SJSA1 (cell line): ENCODE measurements at places on chromosomes 5 and 9. TPM values are rescaled to one million over a fixed set of nuclear protein-coding genes. Genes with fewer than 3 reads are reported as not detected.

The COL27A1 gene
- total RNA-seq: 4.2 and 4.7 TPM in 2 replicates

The ARHGEF28 gene
- total RNA-seq: 13.6 and 20.2 TPM in 2 replicates

The C9 gene
- 0.37 TPM in 1 of 2 replicates, not detected in the other for total RNA-seq

The CD14 gene
- total RNA-seq: 7.6 and 10.3 TPM in 2 replicates

The C6 gene
- total RNA-seq: not detected in 2 replicates

The ANKRD34B gene
- not detected in 2 replicates for total RNA-seq

The PCDHB5 gene
- 25.2 and 27.3 TPM in 2 replicates for total RNA-seq

The TIMD4 gene
- not detected in 2 replicates for total RNA-seq
